Naive thymus-derived CD4-positive, alpha-beta T cell (primary cell): ENCODE measurements at places on chromosomes 16 and 17.
A peak's percentile ranks its signal among the peaks of the same experiment; 100 is the strongest.

DNA sequence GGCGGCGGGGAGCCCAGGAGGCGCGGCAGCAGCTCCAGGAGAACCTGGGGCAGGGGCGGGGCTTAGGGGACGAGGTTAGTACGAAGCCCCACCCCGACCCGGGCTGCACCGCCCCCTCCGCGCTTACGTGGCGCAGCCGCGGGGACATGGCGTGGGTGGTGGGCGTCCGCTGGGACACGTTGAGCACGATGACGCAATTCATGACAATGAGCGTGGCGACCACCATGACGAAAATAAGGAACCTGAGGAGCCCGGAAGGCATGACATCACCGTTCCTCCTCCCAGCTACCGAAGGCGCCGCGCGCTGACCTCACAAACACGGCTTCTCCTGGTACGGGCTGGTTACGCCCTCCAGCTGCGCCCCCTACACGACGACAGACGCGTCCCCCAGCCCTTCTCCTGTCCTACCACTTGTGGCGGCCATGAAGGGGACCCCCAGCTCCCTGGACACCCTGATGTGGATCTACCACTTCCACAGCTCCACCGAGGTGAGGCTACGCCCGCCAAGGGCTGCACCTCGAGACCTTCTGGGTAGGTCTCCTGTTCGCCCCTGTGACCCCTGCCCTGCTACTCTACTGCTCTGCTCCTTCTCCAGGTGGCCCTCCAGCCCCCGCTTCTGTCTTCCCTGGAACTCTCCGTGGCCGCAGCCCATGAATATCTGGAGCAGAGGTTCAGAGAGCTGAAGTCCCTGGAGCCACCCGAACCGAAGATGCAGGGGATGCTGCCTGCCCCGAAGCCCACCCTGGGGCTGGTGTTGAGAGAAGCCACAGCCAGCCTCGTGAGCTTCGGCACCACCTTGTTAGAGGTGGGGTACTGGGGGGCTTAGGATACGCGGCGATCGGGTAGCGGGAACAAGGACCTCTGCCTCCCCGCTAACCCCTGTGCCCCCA, at the start of gene C17orf107:
Gene C17orf107 (plus strand): TSS at position 196 of the 890 bp plus-strand sequence. CDS start 227 bp downstream, at position 423.
- no peaks in the 10 kb centered on the region for H3K27me3 ChIP-seq
- peaks cover 4% of the 10 kb centered on the region for H3K36me3 ChIP-seq
- H3K27ac ChIP-seq = peak within 1 kb of the TSS; percentile 78
- peak within 1 kb of the TSS; percentile 76 for H3K4me3 ChIP-seq
- peaks cover 38% of the 10 kb centered on the region for H3K4me1 ChIP-seq
- DNase-seq = peak; percentile 87

GRCh38 chr16:9309844-9310243, 218.4 kb downstream of the HAPSTR1 start:
- no peak for DNase-seq
- no peak overlapping the region for H3K4me3 ChIP-seq
- H3K27ac ChIP-seq = no peak overlapping the region
- H3K36me3 ChIP-seq = no peaks in the 10 kb centered on the region
- H3K4me1 ChIP-seq = no peaks in the 10 kb centered on the region
- H3K27me3 ChIP-seq = no peaks in the 10 kb centered on the region

- peaks cover 23% of the 10 kb centered on the region for H3K4me1 ChIP-seq
- H3K36me3 ChIP-seq = no peaks in the 10 kb centered on the region
- no peak overlapping the region for H3K4me3 ChIP-seq
- DNase-seq = no peak
- no peak overlapping the region for H3K27ac ChIP-seq
- no peaks in the 10 kb centered on the region for H3K27me3 ChIP-seq
These were observed 62.5 kb downstream of the WIPI1 start for GRCh38 chr17:68394608-68395331.

DNA sequence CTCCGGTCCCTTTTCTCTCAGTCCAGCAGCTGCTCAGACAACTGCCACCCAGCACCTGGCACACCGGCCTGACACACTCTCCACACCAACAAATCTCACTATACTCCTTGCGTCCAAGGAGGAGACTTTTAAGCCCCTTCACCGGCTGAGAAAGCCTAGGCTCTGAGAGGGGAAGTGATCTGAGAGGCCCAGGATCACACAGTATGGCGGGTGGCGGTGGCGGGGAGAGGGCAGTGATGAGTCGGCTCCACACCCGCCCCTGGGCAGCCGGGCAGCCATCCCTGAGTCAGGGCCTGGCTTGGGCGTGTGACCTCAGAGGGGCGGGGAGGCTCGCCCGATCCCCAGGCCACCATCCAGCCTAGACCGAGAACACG, 569 bp downstream of the FLII start:
- DNase-seq = peak; percentile 46
- no peaks in the 10 kb centered on the region for H3K27me3 ChIP-seq
- H3K27ac ChIP-seq = peak overlapping the region; percentile 84
- H3K36me3 ChIP-seq = peaks cover 5% of the 10 kb centered on the region

DNA sequence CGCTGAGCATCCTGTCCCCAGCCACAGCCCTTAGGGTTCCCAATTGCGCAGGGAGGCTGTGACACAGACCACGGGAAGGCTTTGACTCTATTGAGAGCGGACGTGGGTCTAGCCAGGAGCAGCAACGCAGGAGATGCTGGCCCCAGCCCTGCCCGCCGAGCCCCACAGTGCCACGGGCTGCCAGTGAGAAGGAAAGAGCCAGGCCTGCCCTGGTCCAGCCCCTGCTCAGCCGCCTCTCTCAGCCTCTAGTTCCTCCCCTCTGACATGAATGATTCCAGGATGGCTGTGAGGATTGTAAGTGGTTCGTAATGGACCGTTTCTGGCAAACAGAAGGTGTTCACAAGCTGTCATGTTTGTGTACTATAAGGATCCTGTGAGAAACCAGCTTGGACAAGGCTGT, 2.5 kb downstream of the BHLHA9 start:
- H3K36me3 ChIP-seq = no peaks in the 10 kb centered on the region
- no peaks in the 10 kb centered on the region for H3K27me3 ChIP-seq
- H3K4me1 ChIP-seq = peaks cover 5% of the 10 kb centered on the region
- no peak overlapping the region for H3K27ac ChIP-seq
- no peak overlapping the region for H3K4me3 ChIP-seq

DNA sequence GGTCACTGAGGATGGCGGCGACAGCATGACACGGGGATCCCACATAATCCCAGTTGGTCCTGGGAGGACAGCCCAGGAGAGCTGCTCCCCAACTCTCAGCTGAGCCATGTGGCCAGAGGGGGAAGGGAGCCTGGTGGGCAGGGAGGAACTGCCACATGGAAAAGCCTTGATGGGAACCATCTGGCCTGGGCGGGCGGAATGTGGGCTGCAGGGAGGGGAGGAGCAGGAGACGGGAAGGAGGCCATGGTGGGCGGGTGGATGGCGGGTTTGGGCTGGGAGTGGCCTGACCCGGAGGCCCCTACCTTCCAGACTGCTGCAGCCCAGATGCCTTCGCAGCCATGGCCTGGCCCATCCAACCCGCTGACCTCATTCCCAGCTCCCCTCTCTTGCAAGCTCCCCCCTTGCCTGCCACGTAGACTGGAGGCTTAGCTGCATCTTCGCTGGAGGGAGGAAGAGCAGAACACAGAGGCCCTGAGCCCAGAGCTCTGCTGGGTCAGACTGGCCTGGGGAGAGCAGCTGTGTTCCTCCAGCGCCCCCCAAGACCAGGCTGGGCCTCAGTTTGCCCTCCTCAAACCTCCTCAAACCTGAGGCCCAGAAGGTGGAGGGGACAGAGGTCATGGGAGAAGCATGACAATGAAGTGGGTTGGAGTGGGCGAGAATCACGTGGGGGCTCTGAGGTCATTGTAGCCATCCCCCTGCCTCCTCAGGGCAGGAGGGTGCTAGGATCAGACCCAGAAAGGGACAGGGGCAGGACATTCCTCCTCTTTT, 8.2 kb upstream of the COL1A1 start:
- H3K4me1 ChIP-seq = peaks cover 4% of the 10 kb centered on the region
- peaks cover 6% of the 10 kb centered on the region for H3K27me3 ChIP-seq
- H3K4me3 ChIP-seq = no peak overlapping the region

- H3K27me3 ChIP-seq = no peaks in the 10 kb centered on the region
- H3K36me3 ChIP-seq = no peaks in the 10 kb centered on the region
- no peak for DNase-seq
- H3K4me3 ChIP-seq = no peak within 1 kb of the TSS
These were observed at the start of gene ZNF423 for GRCh38 chr16:49855822-49856671. TSS of gene ZNF423 (minus strand) at chr16:49856112. CDS start at chr16:49855774, 338 bp downstream.

GRCh38 chr17:42118545-42118944, 2.6 kb downstream of the KAT2A start:
- no peak for DNase-seq
- no peaks in the 10 kb centered on the region for H3K27me3 ChIP-seq
